BE2C (cell line): ENCODE measurements at places on chromosomes 12 and 14.
A peak's percentile ranks its signal among the peaks of the same experiment; 100 is the strongest.

DNA sequence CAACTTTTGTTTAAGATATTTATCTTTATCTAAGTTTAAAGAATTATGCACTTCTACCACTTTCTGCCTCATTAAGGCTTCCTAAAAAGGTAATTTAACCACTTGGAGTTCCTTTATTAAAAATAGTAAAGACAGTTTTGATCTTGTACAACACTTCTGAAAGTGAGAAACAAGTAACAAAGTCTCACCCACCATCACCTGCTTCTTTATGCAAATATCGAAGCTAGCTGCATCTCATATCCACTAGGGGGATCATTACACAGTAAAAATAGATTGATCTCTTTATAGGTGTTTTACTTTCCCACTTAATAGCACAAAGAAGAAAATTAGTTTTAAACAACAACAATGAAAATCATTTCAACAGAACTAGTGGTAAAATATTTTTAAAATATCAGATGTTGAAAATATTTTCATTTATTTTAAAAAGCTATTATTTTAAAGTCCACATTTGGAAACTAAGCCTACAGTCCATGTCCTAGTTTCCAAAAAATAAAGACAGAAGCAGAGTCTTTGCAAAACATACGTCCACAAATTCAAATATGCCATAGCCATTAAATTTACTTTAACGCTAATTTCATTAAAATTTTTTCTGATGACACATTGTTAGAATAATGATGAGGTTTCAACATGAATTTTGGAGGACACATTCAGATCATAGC is 160.0 kb upstream of the SOX5 start:
- DNase-seq = no peak

DNA sequence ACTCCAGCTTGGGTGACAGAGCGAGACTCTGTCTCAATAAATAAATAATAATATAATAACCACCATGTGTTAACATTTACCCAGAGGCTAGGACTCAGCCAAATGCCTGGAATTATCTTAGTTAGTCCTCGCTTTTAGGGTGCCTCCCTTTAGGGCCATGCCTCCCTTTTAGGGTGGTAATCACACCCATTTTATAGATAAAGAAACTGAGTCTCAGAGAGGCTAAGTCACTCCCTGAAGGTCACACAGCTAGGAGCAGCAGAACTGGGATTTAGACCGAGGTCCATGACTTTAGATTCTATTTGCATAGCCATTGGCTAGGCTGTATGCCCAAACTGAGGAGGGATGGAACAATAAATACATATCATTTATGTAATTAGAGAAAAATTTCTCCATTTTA is 11.4 kb downstream of the TESC start:
- DNase-seq = no peak

DNA sequence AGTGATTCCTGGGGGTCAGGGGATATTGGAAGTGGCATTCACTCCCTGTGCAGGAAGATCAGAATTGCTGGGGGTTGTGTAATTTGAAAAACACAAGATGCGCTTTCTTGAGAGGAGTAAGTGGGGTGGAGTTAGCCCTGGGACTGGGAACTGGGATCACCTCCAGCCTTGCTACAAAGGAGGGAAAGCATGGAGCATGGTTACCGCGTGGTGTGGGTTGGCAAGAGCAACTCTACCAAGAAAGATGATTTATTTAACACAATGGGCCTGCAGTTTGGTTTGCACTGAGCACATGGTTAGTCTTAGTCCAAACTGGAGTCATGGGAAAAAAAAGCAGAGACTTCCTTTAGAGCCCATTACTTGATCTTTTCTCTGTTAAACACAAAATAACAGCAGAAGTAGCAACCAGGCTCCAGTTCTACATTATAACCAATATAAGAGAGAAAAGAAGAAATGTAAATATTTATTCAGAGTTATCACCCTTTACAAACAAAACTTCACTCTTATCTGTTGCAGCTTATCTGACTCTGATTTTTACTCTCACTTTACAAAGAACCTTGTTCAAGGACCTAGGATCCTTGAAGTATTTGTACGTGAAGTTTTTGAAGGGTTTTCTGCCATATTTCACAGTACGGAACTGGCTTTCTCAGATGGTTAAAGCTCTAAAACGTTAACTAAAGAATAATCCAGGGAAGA is 2.1 kb upstream of the NIN start:
- no peak for DNase-seq

DNA sequence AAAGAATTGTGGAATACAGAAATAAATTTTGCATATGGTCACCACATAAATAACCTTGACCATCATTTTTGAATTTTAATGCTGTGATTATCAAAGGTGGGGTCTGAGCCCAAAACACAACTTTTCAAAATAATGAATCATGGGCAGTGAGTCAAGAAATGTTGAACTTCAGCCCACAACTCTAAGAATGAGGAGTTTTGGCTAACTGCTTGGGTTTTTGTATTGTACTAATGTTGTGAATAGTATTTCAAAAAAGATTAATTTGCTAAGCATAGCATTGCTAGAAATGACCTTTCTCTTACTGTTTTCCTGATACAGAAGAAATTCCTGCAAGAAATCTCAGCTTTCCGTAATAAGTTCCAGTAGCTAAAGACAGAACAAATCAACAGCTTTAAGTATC is 24.4 kb upstream of the YARS2 start:
- no peak for DNase-seq

- DNase-seq = no peak
These were observed 67.0 kb downstream of the C2CD5 start for GRCh38 chr12:22477166-22477893.

- no peak for DNase-seq
These were observed 9.3 kb downstream of the EIF5 start for GRCh38 chr14:103343164-103343879.

GRCh38 chr12:103802586-103802886 is 38.5 kb downstream of the NT5DC3 start:
- DNase-seq = no peak

DNA sequence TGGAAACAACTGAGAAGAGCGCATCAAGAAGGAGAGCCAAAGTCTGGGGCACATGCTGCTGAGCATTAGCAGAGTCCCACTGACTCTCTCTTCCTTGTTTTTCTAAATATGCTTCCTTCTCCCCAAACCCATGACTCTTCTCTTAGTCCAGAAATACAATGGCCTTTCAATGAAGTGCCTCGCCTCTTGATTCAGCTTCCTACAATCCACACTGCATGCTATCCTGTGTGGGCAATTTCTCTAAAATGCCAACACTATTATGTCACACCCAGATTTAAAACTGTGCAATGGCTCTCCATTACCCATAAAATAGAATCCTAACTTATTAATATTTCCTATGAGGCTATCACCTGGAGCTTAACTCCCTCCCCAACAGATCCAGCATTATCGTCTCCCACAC is 198.6 kb downstream of the RPAP3 start:
- no peak for DNase-seq

DNA sequence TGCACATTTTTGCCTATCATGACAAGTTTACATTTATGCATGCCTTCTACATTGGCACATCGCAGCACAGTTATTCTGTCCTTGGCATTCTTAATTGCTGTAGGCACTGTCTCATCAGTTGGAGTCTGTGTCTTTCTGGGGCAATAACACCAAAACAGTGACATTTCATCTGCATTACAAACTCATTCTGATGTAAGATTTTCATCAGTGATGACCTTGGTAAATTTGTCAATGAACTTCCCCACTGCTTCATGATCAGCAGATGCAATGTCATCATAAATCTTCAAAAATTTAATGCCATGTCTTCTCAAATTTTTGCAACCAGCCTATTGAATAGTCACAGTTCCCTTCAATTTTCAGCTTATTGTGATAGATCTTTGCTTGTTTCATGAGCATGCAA is 85.5 kb downstream of the CAPZA3 start:
- DNase-seq = no peak

- no peak for DNase-seq
These were observed 3.7 kb downstream of the GPR132 start for GRCh38 chr14:105061428-105062047.

DNA sequence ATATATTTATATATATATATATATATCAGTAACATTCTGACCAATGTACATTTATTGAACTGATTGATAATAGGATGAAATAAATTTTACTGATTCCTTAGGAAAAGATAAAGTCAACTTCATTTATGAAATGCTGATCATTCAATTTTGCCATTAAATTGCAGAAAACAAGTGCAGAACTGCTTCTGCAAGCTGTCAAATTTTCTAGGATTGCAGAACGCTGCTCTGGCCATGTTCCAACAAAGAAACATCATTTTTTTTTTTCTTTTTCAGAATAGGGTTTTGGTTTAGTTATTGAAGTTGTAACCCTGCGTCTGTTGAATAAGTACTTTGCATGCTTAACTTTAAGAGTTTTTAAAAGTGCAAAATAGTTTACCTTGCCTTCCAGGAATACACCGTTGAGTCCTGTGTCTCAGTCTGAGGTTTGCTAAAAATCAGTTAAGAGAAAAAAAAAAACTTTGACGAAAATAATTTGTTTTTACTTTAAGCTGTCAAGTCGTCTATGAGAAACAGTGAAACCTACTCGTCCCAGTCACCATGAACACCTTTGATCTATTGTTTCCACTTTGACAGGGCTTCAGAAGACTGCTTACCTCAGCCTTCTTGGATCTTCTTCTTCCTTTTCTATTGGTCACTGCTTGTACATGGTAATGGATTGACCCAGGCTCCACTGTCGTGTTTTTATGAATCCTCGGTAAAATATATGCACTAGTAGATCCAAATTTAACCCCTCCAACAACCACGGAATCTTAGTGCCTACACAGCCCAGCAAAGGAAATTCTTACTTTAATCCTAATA is at the start of gene KERA:
Gene KERA, minus strand, starts transcription at position 657 of the 798 bp plus-strand sequence. CDS start 1,743 bp downstream, outside the sequence.
- no peak for DNase-seq

DNA sequence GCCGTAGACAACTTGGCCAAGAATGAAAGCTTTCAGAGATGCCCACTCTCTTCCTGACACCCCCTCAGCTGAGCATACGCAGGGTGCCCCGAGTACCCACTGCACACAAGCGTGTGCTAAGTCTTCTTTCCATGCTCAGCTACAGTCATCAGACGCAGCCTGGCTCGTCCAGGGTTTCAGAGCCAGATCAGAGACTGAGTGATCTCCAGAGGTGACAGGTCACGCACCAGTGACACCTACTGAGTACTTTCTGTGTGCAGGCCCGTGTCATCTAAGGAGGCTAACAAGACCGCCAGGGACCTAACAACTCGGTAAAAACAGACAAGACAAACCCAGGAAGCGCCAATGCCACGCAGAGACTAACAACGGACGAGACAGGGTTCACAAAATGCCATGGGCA is 25.1 kb downstream of the STX2 start:
- DNase-seq = no peak

GRCh38 chr14:69615121-69615495 is 3.7 kb downstream of the SUSD6 start:
- no peak for DNase-seq

DNA sequence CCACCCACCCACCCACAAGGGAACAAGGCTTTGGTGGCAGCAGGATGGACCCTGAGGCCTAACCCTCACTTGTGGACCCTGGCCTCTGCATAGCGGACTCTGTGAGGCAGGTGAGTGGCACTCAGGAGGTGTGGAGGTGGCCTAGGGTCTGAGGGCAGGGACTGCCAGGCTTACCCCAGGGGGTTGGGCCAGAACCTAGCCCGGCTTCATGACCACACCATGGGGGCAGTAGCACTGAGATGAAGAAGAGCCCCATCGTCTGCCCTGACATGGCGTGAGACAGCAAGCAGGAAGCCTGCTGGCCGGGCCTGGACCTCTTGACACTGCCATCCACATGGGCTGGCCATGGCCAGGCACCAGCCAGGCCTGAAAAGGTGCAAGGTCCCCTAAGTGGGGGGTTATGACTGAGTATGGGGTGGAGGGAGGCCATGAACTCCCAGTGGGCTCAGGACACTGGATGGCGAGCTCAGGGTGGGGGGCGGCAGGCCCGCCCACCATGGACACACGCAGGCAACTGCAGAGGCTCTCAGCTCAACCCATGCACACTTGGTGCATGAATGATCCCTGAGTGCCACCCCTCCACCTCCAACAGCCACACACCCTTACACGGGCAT is 29.3 kb downstream of the JAG2 start:
- DNase-seq = no peak

- no peak for DNase-seq
These were observed 69.8 kb upstream of the IFNG-AS1 start for GRCh38 chr12:67919406-67919805.

DNA sequence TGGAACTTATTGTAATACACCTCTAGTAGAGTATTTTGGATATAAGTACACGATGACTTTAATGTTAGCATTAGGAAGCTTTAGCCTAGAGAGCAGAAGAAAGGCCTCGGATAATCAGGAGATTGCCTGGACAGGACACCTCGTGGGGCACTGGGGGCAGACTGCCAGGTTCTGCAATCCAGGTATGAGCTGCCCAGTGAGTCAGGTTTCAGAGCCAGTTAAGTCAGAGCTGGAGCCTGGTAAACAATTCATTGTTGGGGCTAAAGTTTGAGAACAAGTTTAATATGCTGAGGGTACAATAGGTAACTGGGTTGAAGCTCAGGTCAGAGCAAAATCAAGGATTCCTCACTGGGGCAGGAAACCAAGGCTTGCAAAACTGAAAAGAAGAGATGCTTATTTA is 107.4 kb downstream of the RERGL start:
- no peak for DNase-seq

GRCh38 chr14:104856157-104856868 is 8.8 kb upstream of the CEP170B start:
- peak; percentile 10 for DNase-seq

- DNase-seq = no peak
These were observed 34.1 kb upstream of the ERGIC2 start for GRCh38 chr12:29415111-29415510.

DNA sequence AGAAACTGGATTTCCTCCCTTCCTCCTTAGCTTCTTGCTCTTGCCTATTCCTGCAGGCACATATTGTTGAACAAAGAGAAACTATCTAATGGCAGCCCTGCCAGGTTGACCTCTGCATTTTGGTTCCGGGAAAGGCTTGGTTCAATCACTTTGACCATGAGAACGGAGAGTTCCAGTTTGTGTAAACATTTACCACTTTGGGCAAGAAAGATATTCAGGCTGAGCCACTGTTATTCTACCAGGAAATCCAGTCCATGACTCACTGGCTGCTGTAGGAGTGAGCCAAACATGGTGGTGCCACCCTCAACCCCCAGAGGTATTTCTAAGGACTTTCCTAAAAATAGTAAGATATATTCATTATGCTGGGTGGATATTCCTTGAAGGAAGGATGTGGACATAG is 242.2 kb upstream of the OR4E1 start:
- DNase-seq = no peak

- DNase-seq = no peak
These were observed 4.3 kb downstream of the C14orf93 start for GRCh38 chr14:23005451-23006187.
